ENCODE measurements at places on chromosomes 7 and 10.

DNA sequence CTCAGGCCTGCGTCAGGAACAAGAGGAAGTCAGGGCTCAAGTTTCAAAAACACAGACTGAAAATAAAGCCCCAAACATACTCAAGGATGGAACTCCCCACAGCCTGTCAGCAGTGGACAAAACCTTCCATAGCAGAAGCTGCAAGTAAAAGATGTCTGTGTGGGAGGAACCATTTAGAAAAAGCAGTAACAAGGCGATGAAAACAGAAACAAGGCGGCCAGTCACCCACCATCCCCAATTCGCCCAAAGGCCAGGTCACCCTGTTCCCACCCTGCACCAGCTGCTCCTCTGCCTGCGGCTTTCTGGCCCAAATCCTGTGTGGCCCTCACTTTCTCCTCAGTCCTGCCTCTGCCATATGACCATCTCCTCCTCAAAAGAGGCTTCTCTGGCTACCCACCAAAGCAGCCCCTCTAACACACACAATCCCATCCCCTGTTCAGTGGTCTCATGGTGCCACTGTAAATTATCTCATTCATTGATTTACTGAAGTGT is 27.8 kb downstream of the KCNMA1 start:
- DNase-seq = no peak

DNA sequence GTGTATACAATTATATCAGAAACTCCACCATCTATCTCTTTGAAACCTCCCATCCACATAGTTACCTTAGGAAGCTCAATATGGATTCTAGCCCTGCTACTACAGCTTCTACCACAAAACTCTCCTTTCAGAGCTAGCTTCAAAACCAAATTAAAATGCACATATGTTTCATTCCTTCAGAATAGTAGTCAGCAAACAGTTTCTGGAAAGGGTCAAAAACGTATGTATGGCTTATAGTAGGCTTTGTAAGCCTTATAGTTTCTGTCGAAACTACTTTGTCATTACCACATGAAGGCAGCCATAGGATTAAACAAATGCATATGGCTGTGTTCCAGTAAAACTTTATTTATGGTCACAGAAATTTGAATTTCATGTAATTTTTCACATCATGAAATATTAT is 155.6 kb upstream of the LAMB4 start:
- no peak for DNase-seq

DNA sequence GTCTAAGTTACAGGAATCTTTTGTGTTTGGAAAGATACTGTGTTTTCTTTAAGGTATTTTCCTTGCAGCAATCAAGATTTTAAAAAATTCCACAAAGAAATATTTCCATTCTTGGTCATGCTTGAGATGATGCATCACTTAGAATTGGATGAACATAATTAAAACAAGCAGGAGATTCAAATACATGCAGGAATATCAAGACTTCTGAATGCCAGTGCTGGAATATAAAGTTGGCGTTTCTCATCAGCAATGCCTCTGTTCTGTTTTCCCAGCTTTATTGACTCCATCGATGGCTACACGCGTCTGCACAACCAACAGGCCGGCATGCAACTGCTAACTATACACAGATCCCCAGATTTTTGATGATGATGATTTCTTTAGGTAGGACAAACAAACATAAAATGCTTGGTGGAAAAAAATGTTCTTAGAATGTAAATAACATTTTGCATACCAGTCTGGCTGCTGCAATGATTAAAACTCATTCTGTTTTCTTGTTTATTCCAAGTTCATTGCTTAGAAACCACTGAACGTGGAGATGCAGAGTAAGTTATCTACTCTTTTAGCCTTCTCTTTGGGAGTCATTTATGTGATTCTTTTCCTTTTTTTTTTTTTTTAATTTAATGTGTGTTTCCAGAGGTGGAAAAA is 91.3 kb upstream of the FAM171A1 start:
- DNase-seq = no peak

DNA sequence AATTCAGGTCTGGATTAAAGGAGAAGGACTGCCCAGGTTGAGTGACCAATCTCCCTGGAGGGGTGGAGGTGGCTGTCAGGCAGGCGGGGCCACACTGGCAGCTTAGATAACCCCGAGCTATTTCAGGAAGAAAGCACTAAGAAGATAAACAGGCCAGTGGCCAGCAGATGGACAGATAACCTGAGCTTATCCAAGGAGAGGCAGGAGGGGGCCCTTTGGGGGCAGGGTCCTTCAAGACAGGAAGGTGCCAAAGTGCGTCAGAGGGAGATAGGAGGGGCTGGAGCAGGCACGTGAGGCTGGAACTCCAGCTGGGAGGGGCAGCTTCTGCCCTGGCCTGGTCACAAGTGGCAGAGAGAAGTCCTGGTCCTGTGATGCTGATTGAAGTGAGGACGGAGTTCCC is 29.8 kb upstream of the PODXL start:
- peak; percentile 87 for DNase-seq

- no peak for DNase-seq
Observed at GRCh38 chr10:73359492-73359891, 828 bp upstream of the CFAP70 start.
